ENCODE measurements at places on chromosomes 5 and 9.

- DNase-seq: no peak
Observed at GRCh38 chr5:170629566-170630175, 125.9 kb downstream of the KCNIP1 start.

DNA sequence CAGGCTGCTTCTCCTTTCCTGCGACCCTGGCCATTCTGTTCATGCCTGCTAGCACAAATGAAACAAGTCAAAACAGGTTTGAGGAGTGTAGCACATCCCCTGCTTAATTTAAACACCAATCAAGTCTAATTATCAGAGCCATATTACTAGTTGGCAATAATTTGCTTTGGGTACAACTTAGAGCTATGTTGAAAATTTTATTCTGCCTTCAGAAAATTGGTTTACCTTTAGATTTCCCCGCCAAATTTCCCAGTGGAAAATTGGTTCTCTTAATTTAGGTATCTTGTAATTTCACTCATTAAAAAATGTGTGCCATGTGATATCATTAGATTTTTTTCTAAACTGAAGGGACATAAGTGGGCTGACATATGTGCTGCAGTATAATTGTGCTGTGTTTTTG, 265.8 kb downstream of the MAST4 start:
- no peak for DNase-seq

- no peak for DNase-seq
Observed at GRCh38 chr5:158922816-158923215, 176.9 kb downstream of the EBF1 start.

- DNase-seq: no peak
Observed at GRCh38 chr5:97534166-97534565, 351.1 kb upstream of the RIOK2 start.

DNA sequence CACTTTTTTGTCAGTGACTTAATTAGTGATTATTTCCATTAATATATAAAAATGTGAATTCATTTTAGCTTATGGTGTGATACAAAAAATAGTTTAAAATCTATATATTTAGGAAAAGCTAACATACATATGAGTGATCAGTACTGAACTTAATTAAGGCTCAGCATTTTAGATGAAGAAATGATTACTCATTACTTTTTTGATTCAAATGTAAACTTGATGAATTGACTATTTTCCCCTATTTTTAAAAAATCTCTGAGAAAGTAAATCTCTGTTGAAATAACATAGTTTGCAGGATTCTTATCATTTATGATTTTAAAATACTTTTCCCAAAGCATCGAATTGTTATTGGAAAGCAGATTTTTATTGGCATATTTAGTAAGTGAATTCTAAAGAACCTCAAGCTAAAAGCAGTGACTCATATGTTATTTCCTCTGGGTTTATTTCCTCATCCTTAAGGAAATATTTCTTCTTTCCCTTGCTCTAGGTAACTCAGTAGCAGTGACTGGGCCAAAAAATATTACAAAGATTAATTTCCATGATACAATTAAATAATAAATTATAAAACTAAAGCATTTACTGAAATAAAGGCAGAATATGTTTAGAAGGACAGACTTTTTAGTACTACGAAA, 290.6 kb downstream of the FER start:
- DNase-seq: no peak

- no peak for DNase-seq
Observed at GRCh38 chr9:117411547-117411946, 3.3 kb downstream of the ASTN2 start.

- no peak for DNase-seq
Observed at GRCh38 chr5:59037453-59037852, 454.6 kb downstream of the RAB3C start.

DNA sequence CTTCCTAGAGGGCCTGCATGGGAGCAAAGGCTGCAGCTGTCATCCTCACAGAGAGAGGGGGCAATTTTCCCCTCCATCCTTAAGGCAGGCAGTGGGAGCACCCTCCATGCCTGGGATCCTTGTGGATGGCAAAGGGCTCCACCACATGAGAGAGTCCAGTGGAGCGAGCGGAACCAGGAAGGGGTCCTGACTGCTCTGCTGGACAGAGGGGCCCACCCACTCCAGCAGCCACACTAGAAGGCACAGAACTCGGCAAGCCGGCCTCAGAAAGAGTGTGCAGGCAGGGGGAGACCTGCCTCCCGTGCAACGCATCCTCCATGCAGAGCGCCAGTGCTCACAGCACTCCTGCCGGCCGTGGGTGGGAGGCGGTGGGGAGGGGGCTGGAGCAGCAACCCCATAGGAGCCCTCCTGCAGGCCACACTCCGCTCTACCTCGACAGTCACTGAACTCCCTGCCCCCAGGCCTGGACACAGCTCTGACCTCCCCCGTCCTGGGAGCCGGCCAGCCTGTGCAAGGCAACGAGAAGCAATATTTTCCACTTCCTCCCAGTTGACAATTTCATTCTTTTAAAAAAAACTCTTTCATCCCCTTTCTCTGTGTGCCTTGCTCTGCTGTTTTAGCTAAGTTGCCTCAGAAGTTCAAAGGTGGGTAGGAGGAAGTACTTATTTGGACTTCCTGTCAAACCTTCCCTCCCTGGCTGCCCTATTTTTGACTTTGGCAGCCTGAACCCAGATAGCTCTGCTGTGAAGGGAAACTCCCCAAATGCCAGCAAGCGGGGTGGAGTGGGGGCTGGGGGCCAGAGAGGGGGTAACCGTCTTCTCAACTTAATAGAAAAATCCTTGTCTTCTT, 5.3 kb upstream of the LCP2 start:
- DNase-seq: no peak

DNA sequence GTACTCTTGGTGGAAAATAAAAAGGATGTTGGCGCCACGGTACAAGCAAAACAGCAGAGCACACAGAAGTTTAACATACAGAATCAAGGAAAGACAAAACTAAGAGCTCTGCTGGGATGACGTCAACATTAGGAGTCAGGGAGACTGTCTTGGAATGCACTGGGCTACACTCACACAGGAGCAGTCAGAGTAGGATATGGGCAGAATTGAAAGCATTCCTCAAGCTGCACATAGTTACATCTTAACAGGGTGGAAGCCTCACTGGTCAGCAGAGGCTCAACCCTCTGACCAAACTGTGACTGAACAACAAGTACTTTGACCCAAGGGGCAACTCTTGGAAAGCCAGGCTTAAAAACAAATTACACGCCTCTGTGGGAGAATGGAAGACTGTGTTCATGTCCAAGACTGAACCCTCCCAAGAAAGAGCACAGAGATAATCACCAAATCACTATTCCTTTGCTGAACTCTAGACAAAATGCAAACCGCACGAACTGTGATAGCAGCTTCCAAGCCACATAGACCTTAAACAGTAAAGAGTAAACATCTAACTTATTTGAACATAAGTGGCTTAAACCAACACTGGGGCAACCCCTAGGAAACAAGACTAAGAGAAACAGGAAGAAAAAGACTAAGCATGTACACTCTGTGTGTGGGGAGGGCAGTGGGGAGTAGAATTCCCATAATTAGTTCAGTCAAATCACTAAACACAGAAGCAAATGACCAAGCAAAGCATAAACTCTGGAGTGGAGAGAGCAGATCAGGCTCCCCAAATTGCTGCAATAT, 772.7 kb downstream of the PRELID2 start:
- no peak for DNase-seq

- no peak for DNase-seq
Observed at GRCh38 chr5:157544623-157544989, 31.0 kb downstream of the ADAM19 start.

DNA sequence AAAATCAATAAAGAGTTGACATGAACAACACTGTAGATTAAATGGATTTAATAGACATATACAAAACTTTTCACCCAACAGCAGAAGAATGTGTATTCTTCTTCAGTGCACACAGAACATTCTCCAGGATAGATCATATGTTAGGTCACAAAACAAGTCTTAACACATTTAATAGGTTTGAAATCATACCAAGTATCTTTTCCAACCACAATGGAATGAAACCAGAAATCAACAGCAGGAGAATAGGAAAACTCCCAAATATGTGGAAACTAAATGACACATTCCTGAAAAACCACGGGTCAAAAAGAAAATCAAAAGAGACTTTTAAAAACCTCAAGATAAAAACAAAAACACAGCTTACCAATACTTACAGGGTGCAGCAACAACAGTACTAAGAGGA, 790.1 kb upstream of the ZNF608 start:
- DNase-seq: no peak

DNA sequence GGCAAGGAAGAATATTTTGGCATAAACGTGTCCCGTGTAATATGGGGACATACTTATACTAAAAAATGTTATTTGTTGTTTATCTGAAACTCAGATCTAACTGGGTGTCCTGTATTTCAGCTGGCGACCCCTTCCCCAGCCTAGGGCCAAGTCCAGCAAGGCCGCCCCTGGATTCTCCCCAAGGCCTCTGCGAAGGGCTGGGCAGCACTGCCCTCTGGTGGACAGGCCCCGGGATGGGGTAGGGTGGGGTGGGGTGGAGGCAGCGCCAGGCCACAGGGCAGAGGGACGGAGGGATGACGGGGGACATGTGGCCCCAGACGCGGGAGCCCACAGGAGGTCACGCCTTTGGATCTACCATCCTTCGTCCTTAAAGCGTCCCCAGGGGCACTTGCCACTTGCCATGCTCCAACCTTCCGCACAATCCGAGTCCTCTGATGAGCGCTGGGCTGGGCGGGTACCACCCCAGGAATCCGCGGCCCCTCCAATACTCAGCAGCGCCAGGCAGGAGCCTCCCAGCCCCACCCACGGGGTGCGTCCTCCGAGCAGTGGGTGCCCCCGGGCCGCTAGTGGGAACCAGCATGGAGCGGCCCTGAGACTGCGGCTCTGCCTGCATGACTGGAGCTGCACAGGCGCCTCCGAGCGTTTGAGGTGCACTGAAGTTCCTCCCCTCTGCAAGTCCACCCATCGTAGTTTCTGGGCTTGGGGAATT, 7.1 kb upstream of the AGPAT2 start:
- DNase-seq: no peak
